ENCODE measurements at places on chromosomes 2 and 18. TPM values are rescaled to one million over a fixed set of nuclear protein-coding genes. Genes with fewer than 3 reads are reported as not detected.

- DNase-seq = peak; percentile 67
Observed at GRCh38 chr2:48356701-48357325, 173.1 kb upstream of the STON1 start.

GRCh38 chr2:84942964-84943421, 28.0 kb upstream of the KCMF1 start:
- no peak for DNase-seq

The DCDC2C gene
- total RNA-seq = not detected

GRCh38 chr18:5868218-5868854, 27.0 kb downstream of the TMEM200C start:
- DNase-seq = peak; percentile 69

DNA sequence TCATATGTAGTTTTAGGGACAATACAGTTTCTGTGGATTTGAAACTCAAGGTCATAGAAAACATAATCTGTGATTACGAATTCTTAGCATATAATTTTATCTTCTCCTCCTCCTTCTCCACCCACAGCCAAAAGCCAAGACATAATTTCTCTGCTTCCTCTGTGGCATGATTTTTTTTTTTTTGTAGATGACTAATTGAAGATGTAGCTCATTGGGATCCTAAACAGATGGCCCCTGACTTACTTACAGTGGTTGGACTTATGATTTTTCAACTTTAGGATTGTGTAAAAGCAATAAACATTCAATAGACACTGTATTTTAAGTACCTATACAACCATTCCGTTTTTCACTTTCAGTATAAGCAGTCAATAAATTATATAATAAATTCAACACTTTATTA, 42.3 kb downstream of the FSIP2 start:
- DNase-seq = no peak

GRCh38 chr18:61666876-61667590, 225.8 kb downstream of the RNF152 start:
- no peak for DNase-seq

The CCDC74B gene
- total RNA-seq = 3.0 TPM

- DNase-seq = no peak
Observed at GRCh38 chr18:34866310-34866709, 156.2 kb downstream of the DTNA start.

The DAPL1 gene
- not detected for total RNA-seq

The MALT1 gene
- 38.2 TPM for total RNA-seq

GRCh38 chr2:9380702-9381628, 42.4 kb downstream of the ITGB1BP1 start:
- peak; percentile 88 for DNase-seq

The DNAJC5G gene
- not detected for total RNA-seq

- no peak for DNase-seq
Observed at GRCh38 chr2:199440118-199440517, 17.6 kb downstream of the SATB2 start.

The IL36G gene
- not detected for total RNA-seq

- DNase-seq = peak; percentile 73
Observed at GRCh38 chr2:144515696-144516410, 4.1 kb downstream of the ZEB2 start.

- no peak for DNase-seq
Observed at GRCh38 chr2:45960057-45960863, 308.8 kb downstream of the PRKCE start.

The GAD1 gene
- total RNA-seq = 4.7 TPM

The LYG2 gene
- not detected for total RNA-seq

The ANKRD62 gene
- not detected for total RNA-seq

The CHST10 gene
- total RNA-seq = 11.1 TPM

DNA sequence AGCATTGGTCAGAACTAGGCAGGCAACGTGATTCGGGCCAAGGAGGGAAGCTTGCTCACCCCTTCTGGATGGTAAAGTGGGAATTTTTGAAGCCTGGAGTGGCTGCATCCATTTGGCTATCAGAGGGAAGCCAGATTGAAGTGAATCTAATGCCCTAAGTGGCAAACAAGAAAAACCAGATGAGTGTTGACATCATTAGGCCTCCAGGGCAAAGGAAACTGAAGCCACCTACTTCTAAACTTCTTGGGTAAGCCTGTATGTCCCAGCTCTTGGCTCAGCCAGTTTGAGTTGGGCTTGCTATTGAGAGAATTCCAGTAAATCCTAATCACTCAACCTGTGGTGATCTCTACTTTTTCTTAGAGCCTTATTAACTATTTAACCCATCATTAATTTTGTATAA, 20.9 kb downstream of the SOX11 start:
- DNase-seq = no peak

- DNase-seq = no peak
Observed at GRCh38 chr2:102014041-102014345, 22.2 kb downstream of the IL1R2 start.

DNA sequence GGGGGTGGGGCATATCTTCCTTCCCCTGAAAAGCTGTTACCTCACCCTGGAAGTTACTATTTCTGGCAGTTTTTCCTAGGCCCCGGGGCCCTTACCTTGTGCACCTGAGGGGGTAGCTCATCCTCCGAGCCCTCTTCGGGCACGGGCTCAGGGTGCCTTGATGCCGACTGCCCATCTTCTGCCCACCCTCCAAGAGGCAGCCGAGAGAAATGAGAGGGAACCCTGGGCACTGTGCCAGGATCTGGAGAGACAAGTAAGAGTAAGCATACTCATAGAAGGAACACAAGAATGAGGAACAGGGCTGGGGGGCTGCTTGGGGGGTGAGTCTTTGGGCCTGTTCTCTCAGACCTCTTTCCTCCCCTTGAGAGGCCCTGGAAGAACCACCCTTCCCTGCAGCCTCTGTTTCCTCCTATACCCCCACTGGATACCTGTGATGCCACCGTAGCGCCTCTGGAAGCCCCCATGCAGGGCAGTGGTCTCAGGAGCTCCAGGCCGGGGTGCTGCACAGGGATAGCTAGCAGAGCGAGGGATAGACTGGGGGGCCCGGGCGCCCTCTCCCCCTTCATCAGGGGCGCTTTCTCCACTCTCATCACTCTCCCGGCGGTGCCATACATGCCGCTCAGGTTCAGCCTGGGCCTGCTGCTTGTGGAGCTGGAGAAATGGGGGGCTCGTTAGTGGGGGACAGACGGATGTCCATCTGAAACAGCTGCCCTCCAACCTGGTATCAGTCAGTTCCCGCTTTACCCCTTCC, 2.1 kb upstream of the ABCB6 start:
- no peak for DNase-seq

GRCh38 chr2:133732059-133732458, 163.8 kb upstream of the NCKAP5 start:
- DNase-seq = no peak

DNA sequence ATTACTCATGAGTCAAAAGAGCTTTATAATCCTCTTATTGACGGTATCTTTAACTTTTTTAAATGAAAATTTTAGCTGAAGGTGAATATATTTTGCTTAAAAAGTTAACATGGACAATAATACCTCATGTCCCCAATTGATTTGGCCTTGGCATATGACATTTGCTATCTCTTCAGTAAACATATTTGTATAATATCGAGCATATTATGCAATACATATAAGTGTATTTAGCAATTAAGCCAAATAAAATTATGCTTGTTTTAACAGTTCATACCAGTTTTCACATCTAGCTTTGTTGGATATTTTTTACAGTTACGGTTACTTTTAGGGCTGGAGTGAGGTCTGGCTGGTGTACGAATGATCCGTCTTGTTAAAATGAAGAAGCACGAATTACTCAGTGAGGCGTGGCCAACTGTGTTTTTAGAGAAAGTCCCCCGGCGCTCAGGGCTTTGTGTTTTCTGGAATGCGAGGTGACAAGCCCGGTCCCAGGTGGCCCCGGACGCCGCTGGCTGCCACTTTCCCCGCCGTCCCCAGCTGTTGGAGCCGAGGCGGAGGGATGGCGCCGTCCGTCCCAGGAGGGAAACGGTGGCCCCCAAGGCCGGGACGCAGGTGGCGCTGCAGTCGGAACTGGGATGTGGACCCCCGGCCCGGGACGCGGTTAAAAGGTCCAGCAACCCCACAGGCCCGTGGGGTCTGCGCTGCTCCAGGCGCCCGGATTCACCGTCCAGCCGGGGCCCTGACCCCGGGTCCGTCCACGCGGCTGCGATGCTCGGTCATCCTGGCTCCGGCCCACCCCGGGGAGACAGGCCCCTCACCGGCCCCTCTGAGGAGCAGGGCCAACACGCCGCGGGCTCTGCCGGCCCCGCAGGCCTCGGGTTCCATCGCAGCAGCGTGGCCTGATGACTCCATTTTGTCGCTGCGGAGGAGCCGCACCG, 41.3 kb downstream of the TMEM18 start:
- no peak for DNase-seq

The FEV gene
- total RNA-seq = not detected

- DNase-seq = no peak
Observed at GRCh38 chr18:10533111-10533510, 7.3 kb downstream of the NAPG start.

The ADGRF3 gene
- 0.17 TPM for total RNA-seq

DNA sequence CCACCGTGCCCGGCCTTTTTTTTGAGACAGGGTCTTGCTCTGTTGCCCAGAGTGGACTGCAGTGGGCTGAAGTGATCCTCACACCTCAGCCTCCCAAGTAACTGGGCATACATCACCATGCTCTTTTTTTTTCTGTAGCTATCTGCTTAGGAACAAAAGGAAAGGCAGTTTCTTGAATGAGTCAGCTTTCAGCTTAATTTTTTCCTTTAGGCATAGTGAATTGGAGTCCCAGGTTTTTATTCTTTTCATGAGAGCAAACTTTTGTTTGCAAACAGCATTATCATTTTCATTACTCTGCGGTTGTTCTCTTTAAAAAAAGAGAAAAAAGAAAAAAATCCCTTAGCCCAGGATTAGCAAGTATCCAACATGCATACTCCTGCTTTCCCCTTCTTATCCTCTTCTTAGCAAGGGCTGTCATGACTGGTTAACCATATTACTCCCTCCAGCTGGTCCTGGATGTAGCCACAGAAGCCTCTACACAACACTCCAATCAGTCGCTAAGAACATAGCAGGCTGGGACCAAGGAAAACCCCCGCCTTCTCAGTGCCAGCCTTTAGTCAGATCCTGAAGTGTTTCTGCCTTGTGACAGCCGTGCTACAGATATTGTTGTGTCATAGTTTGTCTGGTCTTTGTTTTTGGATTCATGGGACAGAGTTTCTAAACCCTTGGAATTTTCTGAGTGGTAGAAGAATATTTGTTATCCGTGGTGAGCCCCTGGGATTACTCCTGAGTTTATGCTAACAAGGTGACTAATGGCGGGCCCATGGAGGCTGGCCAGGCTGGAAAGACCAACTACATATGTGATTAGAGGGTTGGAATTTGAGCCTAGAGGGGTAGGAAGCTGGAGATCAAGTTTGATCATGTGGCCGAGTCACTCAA, 23.3 kb upstream of the ST3GAL5 start:
- peak; percentile 86 for DNase-seq

The LHCGR gene
- not detected for total RNA-seq

DNA sequence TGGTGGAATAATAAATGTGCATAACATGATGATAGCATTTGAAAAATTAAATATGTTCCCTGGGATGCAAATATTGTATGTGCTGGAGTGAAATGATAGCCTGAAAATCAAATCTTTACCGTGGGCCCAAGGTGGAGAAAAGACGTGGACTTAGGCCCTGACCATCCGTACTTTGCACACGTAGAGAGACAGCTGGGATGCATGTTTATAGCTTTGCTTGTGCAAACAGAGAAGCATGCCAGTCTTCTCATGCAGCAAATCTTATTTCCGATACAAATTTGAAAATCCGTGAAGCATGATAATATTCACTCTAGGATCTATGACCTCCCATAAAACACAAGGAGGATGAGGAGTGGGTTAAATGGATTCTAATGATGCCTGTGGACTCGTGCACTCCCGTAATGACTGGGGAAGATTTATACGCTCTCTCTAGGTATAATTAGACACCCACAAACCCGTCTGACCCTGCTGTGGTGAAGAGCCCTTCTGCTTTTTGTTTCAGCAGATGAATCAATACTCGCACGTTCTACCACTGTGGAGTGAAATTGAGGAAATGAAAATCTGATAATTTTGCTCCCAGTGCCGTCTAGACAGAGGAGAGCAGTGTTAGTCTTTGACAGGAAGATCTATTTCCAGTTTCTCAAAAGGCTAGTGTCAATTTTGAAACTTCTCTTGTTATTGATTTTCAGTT, 810.3 kb upstream of the SALL3 start:
- DNase-seq = no peak

GRCh38 chr2:108385411-108386071, 7.8 kb downstream of the SULT1C4 start:
- no peak for DNase-seq

GRCh38 chr18:79203017-79203605, 133.9 kb downstream of the ATP9B start:
- peak; percentile 51 for DNase-seq

The DLGAP1 gene
- 2.3 TPM for total RNA-seq

DNA sequence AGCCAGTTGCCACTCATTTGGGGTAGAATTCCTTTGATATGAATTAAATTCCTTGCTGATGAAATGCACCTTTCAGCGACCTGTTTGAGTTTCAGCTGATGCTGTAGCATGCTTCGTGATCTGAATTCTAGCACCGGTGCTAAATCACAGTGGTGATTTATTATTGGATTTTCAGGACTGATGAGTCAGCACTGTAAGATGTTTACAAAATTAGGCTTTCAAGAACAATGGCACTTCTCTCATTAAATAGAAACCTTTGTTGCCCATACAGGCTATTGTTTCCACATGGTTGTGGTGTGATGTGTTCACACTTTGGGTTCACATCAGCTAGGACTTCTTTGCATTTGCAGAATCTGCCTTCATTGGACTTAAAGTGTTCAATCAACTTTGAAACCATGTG, 687.7 kb downstream of the ARHGAP15 start:
- DNase-seq = no peak

GRCh38 chr2:32719430-32719829, 91.6 kb downstream of the TTC27 start:
- no peak for DNase-seq

GRCh38 chr2:100983684-100984310, 18.3 kb upstream of the RPL31 start:
- DNase-seq = no peak

GRCh38 chr2:79368116-79368630, 144.7 kb upstream of the CTNNA2 start:
- DNase-seq = no peak

- no peak for DNase-seq
Observed at GRCh38 chr2:210203147-210203546, 22.1 kb downstream of the ACADL start.

The C2orf81 gene
- 2.1 TPM for total RNA-seq

Data from astrocyte (in vitro differentiated cells and primary cell).